ENCODE measurements at places on chromosomes 2 and 18.

DNA sequence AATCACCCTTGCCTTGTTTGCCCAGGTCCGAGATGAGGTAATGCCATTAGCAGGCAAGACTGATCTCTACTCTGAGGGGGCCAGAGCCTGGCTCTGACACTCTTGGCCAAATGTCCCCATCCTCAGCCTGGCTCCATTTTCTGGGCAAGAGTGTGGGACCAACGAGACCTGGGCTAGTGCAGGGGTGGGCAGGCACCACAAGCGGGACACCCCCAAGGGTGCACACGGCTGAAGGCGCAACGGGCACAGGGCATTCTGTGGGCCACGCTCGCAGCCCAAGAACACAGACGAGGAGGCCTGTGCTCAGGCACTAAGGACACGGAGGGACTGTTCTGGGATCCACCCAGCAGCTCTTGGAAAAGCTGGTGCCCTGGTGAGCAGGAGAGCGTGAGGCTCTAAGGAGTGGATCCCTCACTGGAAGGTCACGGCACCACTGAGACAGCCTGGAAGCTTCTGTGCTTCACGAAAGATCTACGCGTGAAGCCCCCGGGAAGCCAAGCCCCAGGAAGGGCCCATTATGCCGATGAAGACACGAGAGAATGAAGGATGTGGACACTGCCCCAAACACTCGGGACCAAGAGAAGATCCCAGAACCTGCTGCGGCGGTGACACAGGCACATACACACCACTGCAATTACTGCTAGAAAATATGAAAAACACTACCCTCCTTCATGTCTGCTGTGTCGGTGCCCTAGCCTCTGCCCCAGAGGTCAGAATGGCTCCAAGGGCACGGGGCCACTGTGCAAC, 138.2 kb downstream of the HDAC4 start:
- no peak for DNase-seq

DNA sequence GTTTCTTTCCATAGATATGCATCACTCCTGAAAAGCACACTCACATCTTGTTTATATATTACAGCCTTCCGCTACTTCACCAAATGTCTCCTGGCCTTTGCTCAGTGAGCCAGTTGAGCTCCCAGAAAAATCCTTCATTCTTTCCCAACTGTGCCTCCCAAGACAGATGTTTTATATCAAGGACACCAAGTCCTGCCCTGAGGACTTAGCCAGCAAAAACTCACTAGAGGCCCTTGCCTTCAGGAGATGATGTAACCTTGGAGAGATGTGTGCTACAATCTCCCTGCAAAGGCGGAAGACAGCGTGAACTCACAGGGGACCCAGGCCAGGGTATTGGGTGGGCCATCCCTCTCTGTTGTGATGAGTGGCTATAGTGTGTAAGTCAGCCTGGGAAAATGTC, 86.1 kb upstream of the CTAGE1 start:
- DNase-seq: no peak

GRCh38 chr2:64586883-64587481, 62.9 kb downstream of the AFTPH start:
- no peak for DNase-seq

DNA sequence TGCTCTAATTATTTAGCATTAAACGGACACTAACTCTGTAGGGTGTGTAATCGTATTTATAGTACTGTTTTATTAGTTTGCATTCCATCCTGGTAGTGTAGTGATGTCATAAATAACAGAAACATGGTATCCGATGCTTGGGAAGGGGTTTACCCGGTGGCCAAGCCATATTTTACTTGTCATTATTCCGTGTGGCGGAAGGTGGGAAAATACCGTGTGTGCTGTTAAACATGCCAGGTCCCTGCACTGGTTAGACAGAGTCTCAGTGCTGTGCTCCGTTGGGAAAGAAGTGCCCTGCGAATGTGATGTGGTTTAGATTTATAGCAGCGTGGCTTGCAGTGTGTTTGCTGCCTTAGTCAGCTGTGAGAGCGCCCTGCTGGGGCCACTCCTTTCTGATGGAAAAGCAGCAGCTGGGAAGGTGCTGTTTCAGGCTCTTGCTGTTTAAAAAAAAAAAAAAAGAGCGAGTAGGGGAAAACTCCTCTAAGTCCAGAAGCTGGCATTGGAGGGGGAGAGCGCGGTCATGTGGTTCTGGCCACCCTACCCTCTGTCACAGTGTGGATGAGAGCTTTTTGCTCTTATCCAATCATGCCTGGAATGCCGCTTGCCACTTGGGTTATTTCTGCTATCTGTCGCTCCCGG, 211.0 kb downstream of the NEDD4L start:
- no peak for DNase-seq

DNA sequence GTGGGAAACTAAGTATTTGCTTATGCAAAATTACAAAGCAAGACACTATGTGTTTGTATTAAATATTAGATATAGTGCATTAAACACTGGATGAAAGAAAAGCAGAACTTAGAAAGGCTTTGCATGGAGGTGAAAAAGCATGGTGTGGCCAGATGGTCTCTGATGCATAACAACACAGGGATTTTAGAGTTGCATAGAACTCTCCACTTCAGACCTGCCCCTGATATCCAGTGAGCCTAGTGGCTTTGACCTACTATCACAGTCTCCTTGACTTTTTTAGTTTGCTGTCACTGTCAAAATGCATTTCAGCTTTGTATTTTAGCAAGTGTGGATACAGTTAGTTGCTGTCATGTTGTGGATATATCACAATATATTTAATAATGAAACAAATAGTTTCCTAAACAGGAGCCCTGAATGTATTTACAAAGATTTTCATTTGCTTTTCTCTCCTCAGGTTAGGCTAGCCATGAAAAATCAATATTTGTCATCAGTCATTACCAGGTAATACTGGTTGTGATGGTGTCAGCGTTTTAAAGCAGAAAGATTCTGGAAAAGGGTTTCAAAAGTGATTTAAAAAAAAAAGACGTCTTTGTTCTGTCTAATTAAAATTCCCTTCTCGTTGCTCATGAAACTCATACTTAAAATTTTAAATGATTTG, 5.2 kb downstream of the CSRNP3 start:
- DNase-seq: no peak

- no peak for DNase-seq
Observed at GRCh38 chr18:12306752-12307700, 1.0 kb upstream of the TUBB6 start.

DNA sequence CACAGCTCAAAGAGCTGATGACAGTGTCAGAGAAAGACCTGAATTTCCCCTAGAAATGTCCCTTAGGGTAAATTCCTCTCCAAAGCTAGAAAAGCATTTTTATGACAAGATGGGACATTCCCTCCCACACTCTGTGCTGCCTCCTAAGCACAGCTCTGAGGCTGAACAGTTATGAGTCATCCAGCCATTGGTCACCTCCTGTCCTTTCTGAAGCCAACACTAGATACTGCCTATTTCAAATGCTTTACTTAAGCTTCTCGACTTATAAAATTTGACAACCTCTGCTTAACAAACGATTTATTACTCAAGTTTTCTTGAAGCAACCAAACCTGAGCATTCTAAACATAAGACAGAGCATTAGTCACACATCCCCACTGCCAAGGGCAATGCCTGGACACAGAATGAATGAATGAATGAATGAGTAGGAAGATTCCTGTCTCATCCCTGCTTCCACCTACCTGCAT, 35.4 kb downstream of the B4GALT6 start:
- no peak for DNase-seq

DNA sequence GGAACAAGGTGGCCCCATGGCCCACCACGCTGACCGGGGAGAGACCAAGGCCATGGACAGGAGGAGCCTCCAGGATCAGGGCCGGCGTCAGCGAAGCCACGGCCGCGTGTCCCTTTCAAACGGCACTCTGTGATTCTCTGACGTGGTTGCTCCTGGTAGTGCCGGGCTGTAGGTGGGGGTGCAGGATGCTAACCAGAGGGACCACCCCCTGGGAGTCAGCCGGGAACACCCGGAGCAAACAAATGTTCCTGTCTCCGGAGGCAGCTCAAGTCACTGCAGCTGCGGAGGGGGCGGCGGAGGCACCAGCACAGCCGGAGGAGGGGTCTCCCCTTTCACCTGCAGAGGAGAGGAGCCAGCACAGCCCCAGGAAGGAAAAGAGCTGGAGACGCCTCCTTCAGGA, 750.6 kb upstream of the SALL3 start:
- DNase-seq: no peak

GRCh38 chr2:30237966-30238800, 6.8 kb downstream of the LBH start:
- DNase-seq: no peak

DNA sequence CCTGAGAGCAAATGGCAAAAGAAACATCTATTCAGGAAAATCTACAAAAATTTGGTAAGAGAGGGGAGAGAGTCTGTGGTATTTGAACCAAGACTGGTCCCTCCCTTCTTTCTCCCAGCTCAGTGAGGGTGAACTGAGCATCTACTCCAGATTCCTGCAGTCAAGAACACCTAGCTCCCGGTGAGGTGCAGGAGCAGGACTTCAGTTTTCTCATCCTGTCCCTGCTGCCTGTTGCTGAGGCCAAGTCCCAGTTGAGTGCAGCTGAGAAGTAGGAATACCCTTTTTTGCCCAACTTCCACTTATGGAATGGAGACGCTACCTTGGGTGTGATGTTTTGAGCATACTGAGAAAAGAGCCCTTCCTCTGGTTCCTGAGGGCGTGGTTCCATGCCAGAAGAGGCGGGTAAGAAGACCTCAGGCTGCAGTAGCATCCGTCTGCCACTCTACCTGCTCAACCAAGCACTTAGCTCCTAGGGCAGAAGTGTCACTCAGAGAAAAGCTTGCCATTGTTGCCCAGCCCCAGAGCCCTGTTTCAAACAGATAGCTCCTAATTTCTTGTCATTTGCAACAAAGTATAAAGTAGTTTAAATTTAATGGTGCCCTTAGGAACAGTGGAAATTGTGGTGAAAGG, 112.9 kb downstream of the SOS1 start:
- DNase-seq: no peak

- DNase-seq: no peak
Observed at GRCh38 chr2:238225911-238226697, 13.7 kb downstream of the HES6 start.

GRCh38 chr2:195818106-195818505, 161.1 kb downstream of the SLC39A10 start:
- DNase-seq: no peak

DNA sequence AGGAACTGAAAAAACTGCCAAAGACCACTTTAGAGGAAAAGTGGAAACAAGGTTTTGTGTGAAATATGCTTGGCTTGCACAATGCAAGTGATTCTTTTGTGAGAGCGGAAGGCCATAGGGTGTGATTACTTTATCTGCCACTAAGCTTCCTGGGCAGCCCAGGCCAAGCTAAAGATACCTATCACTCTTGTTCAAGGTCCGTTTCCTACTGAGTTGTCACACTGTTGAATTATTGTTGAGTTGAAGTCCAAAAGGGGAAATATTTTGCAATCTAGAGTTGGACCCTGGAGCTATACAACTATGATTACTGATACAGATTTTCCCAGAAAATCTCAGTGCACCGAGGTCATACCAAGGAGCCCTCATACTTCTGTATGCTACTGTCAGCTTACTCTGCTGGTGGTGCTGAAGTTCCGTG, 72.7 kb upstream of the CTAGE1 start:
- DNase-seq: no peak

- DNase-seq: no peak
Observed at GRCh38 chr18:32383050-32383819, 87.4 kb downstream of the GAREM1 start.

DNA sequence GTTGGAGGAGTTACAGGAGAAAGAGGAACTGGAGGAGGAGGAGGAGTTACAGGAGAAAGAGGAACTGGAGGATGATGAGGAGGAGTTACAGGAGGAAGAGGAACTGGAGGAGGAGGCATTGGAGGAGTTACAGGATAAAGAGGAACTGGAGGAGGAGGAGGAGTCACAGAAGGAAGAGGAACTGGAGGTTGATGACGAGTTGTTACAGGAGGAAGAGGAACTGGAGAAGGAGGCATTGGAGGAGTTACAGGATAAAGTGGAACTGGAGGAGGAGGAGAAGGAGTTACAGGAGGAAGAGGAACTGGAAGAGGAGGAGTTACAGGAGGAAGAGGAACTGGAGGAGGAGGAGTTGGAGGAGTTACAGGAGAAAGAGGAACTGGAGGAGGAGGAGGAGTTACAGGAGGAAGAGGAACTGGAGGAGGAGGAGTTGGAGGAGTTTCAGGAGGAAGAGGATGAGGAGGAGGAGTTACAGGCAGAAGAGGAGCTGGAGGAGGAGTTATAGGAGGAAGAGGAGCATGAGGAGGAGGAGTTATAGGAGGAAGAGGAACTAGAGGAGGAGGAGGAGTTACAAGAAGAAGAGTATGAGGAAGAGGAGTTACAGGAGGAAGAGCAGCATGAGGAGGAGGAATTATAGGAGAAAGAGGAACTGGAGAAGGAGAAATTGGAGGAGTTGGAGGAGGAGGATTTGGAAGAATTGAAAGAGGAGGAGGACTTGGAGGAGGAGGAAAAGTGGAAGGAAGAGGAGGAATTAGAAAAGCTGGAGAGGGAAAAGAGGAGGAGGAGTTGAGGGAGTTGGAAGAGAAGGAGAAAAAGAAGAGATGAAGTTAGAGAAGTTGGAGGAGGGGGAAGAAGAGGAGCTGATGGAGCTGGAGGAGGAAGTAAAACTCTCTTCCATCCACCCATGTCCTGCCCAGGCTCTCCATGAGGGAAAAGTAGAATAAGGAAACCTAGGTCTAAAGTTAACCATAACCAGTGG, 37.2 kb downstream of the CLASP1 start:
- no peak for DNase-seq

DNA sequence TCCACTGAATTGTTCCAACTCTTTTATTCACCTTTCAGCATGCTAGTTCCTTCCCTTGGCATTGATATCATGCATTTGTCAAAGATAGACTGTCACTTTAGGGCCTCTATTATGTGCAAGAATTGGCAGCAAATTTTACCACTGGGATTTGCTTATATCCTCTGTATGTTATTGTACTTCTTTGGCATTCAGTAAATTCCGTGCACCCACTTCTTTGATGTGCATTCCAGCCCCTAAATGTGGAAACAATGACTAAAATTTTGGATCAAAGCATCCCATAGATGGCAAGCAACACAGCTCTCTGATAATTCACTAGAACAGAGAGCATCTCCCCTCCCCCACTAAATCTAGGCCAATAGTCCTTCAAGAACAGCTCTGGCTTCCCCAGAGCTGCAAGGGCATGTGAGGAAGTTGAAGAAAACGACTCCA, 399.0 kb upstream of the HNRNPA3 start:
- no peak for DNase-seq

DNA sequence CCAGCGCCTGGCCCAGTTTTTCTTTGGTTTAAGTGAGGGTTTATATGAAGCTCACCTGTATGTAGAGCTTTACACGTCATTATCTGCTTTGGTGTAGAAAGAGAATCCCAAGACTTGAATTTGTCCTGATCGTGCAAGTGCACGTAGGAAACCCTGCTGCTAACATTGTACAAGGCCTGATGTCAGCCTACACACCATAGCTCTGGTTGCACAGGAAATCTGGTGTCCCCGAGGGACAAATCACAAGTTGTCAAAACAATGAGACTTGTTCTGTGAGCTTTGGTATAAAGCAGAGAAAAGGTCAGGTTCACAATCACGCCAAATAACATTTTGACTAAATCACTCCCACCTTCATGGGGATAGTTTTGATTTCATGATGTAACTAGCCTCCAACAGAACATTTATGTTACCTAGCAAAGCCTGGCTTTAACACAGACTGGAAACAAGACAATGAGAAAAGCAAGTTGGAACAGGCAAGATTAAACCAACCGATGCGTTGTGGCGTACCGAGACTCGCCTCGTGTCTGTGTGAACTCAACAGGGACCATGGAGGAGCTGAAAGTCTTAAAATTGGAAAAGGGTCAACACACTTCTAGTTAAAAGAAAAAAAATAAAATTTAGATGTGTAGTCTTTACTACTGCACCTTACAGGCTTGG, 41.4 kb downstream of the ZAP70 start:
- DNase-seq: no peak

- no peak for DNase-seq
Observed at GRCh38 chr2:223856584-223856983, 19.2 kb upstream of the AP1S3 start.
